ENCODE measurements at places on chromosomes 3 and 15.
A peak's percentile ranks its signal among the peaks of the same experiment; 100 is the strongest.

GRCh38 chr15:79969146-79969545 is 1.9 kb downstream of the BCL2A1 start:
- no peak for DNase-seq

DNA sequence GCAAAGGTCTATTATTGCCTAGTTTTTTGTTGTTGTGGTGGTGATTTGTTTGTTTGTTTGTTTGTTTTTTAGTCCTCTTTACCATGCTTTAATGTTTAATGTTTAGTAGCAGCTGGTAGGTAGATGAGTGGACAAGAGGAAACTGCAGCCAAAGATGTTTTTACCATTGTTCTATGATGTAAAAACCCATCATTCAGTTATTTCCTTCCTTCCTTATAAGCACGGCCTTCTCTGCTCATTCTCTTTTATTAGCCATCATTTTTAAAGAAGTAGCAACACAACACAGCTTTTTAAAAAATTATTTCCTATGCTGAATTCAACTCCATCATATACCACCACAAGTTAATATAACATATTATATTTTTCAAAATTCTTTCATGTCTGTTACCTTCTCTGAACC is 58.5 kb upstream of the BOC start:
- no peak for DNase-seq

DNA sequence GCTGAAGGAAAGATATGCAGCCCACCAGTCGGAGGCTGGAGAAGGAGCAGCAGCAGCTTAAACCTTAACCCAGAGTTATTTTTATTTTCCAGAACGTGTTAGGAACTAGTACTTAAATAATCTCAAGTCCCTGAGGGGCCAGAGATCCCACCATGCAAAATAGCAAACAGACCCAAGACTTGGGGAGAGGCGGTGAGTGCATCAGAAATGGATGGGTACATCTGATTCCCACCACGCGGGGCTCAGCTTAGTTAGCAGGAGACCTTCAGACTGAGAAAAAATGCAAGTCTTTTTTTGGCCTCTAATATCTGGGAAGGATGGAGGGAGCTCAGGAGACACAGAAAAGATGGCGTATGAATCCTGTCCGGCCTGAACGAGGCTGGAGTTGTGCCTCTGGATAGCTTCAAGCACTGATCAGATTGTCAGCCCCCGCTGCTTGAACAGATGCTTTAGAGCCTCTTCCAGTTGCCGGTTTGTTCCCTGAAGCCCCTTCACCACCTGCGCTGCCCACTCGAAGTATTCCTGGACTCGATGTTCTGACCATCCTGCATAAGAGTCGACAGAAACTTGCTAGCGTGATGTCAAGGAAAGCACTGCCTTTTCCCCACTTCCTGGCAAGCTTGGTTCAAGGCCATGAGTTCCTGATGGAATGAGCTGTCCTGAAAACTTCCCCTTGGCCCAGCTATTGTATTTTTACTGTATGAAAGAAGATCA is 1.3 kb downstream of the HDDC3 start:
- no peak for DNase-seq

DNA sequence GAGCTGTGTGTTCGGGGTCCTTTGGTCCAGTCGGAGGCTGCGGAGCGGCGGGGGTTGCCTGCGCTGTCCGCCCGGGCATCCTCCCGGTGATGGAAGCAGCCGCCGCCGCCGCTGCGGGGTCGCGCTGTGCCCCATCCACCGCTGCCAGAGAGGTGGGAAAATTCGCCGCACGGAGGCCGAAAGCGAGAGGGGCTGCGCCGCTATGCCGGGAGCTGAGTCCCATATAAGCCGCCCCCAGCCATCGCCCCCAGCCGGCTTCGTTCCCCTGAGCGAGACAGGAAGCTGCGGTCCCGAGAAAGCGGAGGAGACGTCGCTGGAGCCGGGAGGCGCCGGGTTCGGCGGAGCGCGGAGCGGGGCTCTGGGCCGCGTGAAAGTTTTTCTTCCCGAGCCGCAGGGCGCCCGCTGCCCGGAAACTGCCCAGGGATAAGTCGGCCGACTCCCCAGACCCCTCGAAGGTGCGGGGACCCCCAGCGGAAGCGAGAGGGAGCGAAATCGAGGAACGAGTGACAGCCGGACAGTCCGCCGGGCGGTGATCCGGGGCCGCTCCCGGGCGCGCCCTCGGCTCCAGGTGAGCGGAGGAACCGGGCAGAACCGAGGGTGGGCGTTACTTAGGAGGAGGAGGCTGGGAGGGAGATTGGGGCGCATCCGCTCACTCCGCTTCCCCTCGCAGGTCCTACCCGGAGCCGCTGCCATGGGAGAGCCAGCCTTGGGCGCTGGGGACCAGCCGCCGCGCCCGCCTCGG is 574 bp downstream of the CHST2 start:
- DNase-seq, result peak; percentile 43

DNA sequence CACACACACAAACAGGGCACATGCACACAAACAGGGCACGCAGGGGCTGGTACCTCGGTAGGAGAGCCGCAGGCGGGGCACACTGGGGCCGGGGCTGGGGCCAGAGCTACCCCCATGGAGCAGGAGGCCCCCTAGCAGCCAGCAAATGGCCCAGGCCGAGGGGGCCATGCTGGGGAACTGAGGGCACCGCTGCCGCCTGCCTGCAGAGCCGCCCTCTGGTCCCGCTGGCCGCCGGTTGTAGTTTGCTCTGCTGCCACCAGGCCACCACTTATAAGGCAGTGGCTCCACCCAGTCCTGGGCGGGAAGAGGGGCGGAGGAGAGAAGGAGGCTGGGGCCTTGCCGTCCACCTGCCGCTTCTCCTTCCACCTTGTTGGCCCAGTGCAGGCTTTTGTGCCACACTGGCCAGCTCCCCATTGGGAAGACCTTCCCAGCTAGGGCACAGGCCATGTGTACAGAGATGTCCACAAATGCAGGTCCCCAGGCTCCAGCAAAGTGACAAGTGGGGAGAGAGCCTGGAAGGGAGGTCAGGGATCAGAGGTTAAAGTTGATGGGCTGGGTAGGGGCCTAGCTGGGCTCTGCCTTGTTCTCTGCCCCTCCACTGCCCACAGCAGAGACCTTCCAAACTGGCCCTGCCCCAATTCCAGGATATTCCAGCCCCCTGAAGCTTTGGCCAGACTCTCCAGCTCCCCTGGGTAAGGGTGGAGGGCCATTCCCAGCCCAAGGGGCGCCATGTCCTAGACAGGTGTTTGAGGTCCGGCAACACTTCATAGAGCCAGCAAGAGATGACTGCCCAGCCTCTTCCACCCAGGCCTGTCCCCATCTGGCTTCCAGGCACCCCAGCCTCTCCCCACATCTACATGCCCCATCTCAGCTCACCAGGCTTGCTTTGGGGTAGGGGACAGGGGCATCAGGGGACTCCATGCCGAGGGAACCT is at the start of gene SEMA3G:
SEMA3G (minus strand) TSS at position 244 of the 934 bp plus-strand sequence; CDS start at position 168, 76 bp downstream.
- peak; percentile 95 for DNase-seq

GRCh38 chr3:123467046-123467445 is 18.2 kb upstream of the ADCY5 start:
- no peak for DNase-seq

GRCh38 chr15:47786371-47786770 is 69.1 kb downstream of the SEMA6D start:
- no peak for DNase-seq

GRCh38 chr3:184338511-184338945 is 1.1 kb downstream of the FAM131A start:
- DNase-seq, result no peak

- DNase-seq, result no peak
Measured at GRCh38 chr15:96343113-96344059, 12.9 kb downstream of the NR2F2 start.

DNA sequence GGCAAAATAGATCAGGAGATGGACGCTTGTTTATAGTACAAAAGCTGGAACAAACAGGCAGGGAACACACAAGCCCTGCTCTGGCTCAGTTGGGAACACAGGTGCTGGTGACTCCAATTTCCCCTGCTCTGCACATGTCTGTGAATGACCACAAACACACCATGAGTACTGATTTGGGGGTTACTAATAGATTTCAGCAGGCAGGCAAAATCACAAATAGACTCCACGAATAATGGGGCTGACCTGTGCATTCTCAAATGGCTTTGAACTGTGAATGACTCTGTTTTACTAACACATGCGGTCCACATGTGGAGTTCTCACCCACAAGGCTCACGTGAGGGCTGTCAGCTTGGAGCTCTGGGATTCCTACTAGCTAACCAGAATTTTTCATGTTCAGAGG is 3.9 kb downstream of the RTP3 start:
- no peak for DNase-seq

- DNase-seq, result no peak
Measured at GRCh38 chr3:179788996-179789395, 136.2 kb downstream of the USP13 start.

GRCh38 chr3:149470381-149470780 is 4.1 kb upstream of the TM4SF4 start:
- DNase-seq, result no peak

GRCh38 chr3:30639937-30640336 is 33.5 kb downstream of the TGFBR2 start:
- no peak for DNase-seq

- peak; percentile 51 for DNase-seq
Measured at GRCh38 chr15:63189941-63190768, 749 bp downstream of the RAB8B start.

- peak; percentile 70 for DNase-seq
Measured at GRCh38 chr15:97745481-97746071, 214.9 kb upstream of the ARRDC4 start.

GRCh38 chr3:184727357-184728009 is 15.6 kb upstream of the MAGEF1 start:
- peak; percentile 88 for DNase-seq

- no peak for DNase-seq
Measured at GRCh38 chr3:112672716-112673541, 32.0 kb upstream of the CCDC80 start.

- no peak for DNase-seq
Measured at GRCh38 chr3:65356331-65357248, 668.8 kb upstream of the ADAMTS9 start.

- no peak for DNase-seq
Measured at GRCh38 chr3:106458952-106459351, 590.1 kb upstream of the CBLB start.

GRCh38 chr3:632571-633170 is 436.1 kb downstream of the CHL1 start:
- DNase-seq, result peak; percentile 80

- peak; percentile 72 for DNase-seq
Measured at GRCh38 chr15:94412979-94413746, 181.8 kb downstream of the MCTP2 start.

- no peak for DNase-seq
Measured at GRCh38 chr3:16181361-16181760, 6.9 kb downstream of the GALNT15 start.

DNA sequence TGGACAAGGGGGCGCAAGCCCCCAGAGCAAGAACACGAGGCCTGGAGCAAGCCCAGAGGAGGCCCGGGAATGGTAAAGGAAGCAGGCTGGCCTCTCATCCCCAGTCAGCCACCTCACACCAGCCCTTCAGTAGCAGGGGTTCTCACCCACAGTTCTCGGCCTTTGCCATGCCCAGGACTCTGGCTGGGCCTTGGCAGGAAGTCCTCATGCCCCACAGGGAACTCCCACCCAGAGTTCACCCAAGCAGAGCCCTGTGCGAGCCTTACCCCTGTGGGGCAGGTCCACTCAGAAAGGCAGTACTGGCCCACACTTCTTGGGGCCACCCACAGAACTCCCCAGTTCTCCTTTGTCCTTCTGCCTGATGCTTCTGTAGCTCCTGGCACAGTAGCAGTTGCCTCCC is 30.3 kb downstream of the CYP11A1 start:
- no peak for DNase-seq

DNA sequence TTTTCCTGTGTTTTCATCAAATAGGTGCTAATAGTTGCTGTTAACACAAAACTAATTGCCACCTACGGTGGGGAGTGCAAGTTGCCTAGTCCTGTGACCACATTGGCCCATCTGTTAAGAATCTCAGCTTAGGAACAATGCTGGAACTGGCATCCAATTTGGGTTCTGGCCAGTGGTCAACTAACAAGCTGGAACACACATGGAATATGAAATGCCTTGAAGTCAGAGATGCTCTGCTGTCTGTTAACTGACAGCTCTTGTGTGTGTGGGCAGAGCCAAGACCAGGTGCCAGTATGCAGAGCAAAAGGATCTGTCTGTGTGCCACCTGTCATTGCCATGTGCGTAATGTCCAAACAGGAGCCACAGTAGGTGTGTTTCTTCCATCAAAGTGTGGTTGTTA is 460.8 kb downstream of the ROBO2 start:
- no peak for DNase-seq

DNA sequence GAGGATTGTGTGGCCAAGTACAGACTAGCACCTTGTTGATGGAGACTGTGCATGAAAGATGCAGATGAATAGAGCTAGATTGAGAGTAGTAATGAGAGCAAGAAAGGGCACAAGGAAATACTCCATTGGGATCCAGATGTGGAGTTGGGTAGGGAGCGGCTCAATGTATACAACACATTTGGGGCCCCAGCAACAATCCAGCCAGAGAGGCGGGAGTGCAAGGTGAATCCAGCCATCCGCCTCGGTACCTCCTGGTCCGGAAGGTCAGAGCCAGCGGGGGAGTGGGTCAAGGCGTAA is 9.0 kb downstream of the ISL2 start:
- DNase-seq, result no peak

DNA sequence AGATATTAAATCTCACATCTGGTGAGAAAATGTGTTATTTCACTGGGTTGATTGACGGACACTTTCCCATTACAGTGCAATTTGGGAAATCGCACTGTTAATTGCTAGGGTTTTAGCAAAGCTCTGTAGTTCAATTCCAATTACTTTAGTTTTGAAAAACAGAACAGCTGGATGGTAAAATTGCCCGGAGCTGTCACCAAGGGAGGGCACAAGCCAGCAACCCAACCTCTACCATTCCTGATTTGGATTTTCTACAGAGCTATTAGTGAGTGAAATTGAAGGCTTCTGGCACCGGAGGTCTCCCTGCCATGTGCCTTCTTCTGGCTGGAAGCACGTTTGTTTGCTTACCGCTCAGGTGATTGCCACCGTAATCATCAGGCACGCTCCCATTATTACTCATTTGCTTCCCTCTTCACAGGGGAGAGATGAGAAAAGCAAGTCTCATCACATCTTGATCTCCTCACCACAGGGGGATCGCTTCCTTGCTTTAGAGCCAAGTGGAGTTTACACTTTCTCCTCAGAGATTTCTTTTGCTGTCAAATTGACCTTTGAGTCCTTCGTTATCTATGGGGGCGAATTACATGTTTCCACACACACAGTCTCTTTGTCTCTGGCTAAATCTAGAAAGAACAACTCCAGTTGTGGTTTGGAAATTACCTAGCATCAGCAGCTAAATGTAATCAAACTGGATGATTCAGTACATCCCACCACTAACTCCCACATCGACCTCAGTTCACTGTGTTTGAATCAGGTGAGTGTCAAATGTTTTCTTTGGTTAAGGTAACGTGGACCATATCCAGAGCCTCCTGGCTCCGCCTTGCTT is 421.7 kb upstream of the GOLIM4 start:
- no peak for DNase-seq

GRCh38 chr3:72606005-72606800 is 242.0 kb downstream of the SHQ1 start:
- DNase-seq, result no peak

DNA sequence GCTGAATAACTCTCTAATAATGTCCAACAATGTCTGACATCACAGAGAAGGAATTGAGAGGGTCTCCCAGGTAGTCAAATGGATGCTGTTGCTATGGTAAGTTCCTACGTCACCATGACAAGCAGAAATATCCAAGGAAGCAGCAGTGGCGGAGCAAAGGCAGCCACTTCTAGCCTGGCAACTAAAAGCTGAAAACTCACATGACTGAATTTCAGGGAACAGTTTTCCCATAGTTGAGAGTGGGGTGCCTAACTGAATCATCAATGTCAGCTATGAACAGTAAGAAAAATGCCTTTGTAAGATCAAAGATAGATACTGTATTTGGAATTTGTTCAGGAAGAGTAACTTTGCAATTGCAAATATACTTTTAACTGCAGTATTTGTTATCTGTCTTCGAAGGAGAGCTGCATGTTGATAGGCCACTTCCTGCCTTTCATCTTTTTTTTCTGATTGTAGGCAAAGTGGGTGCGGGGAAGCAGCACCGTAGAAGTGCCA is 161.7 kb downstream of the BBX start:
- peak; percentile 45 for DNase-seq

Data from hematopoietic multipotent progenitor cell treated with erythropoietin and hydrocortisone succinate and interleukin-3 and kit ligand, for 6 days (in vitro differentiated cells).